ENCODE measurements at places on chromosomes 16 and 17.

GRCh38 chr16:70255574-70255973 is 3.8 kb upstream of the EXOSC6 start:
- no peak for DNase-seq

- DNase-seq: no peak
Measured at GRCh38 chr17:69367298-69367697, 40.4 kb upstream of the ABCA5 start.

GRCh38 chr16:35564148-35564547 is 2104.7 kb downstream of the TP53TG3F start:
- no peak for DNase-seq

- DNase-seq: no peak
Measured at GRCh38 chr17:66307257-66307656, 4.8 kb downstream of the PRKCA start.

GRCh38 chr17:14818469-14818868 is 446.7 kb downstream of the PMP22 start:
- no peak for DNase-seq

GRCh38 chr17:66364990-66365490 is 62.6 kb downstream of the PRKCA start:
- DNase-seq: no peak

- no peak for DNase-seq
Measured at GRCh38 chr16:64542152-64542551, 579.7 kb downstream of the CDH11 start.

DNA sequence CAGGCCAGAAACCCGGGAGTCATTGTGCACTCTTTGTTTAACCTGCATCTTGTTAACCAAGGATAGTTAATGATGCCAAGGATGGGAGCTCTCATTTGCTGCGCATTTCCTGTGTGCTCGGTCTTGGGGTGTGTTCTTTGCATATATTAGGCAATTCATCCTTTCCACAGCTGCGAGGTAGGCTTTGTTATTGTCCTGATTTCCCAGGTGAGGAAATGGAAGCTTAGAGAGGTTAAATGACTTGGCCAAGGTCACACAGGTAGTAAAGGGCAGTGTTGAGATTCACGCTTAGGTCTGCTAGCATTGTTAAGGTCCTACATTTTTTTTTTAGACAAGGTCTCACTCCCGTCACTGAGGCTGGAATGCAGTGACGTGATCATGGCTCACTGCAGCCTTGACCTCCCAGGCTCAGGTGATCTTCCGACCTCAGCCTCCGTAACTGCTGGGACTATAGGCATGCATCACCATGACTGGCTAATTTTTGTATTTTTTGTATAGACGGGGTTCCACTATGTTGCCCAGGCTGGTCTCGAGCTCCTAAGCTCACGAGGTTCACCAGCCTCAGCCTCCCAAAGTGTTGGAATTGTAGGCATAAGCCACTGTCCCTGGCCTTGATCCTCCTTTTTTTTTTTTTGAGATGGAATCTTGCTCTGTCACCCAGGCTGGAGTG is 5.0 kb upstream of the LRRC75A start:
- DNase-seq: no peak

DNA sequence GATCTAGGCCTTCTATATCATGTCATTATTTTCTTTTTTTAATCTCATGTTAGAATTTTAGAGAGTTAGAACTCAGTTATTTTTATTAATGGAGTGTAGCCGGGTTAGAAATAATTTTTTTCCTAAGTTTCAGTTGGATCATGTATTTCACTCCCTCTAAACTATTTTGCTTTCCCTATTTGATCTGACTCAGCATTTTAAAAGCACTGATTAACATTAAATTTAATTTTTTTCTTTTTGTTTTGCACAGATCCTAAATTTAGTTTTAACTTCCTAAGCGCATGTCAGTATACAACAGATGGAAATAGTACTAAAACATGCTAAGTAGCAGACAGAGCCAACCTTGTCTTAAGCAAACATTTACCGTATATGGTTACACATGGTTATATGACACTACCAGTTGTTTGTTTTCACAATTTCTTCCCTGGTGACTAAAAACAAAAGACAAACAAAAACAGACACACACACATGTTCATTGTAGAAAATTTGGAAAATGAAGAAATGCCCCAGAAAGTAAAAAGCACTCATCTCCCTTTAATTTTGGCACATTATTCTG is 33.6 kb upstream of the RAB11FIP4 start:
- no peak for DNase-seq

DNA sequence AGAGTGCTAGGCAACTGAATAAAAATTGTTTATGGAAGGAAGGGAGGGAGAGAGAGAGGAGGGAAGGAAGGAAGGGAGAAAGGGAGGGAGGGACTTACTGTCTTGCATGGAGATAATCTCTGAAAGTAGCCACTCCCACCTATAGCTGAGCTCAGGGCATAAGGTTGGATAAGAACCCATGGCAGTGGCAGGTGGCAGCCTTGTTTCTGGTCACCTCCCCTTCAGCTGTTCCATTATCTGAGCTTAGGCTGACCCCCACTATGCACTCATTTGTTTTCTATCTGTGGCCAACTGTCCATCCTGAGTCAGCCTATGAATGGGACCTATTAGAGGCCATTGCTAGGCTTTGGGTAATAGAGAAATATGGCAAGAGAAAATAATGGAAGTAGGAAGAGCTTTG is 25.3 kb upstream of the MTMR4 start:
- no peak for DNase-seq

All from SHP77 treated with DMSO at 0.1 percent for 48 hours (cell line).